ENCODE measurements at places on chromosomes 2 and 18.

- no peak for DNase-seq
These were observed 207.8 kb downstream of the HDAC4 start for GRCh38 chr2:239192975-239193374.

- no peak for DNase-seq
These were observed 5.4 kb downstream of the COLEC11 start for GRCh38 chr2:3600256-3600855.

DNA sequence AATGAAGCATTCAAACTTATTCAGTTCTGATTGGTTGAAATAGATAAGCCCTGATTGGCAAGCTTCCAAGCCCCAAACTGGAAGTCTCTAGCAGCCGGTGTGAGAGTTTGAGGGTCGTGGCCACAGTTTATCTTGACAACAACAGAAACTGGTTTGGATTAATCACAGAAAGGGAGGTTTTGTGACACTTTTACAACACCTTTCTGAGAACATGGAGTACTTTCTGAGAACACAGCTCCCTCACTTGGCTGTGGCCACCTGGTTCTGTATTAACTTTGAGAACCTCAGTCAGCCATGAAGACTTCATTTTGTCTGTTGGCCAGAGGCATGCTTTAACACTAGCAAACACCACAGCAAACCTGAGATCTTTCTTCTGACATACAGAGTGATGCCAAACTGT, 280.7 kb upstream of the VWC2L start:
- DNase-seq, result no peak

DNA sequence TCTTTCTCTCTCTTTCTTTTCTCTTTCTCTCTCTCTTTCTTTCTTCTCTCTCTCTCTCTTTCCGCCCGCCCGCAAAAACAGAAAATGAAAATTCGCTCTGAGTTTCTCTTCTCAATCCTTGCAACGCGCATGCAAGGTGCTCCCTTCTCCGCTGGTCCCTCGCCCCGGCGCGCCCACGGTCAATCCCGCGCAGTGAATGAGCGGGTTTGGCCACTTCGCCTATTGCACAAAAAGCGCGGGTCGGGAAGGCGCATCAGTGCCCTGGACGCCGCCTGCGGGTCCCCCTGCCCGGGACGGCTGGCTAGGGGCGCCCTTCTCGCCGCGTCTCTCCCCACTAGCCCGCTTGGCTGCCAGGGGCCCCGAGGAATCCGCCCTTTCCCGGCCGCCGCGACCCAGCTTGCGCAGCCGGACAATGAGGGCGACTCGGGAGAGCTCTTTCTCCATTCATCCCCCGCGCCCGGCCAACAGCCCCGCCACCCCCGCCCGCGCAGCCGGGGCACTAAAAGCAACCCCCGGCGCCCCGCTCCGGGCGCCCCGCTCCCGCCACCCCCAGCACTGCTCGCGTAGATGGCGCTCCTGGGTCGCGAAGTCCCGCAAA, 706 bp downstream of the LAMA1 start:
- no peak for DNase-seq

DNA sequence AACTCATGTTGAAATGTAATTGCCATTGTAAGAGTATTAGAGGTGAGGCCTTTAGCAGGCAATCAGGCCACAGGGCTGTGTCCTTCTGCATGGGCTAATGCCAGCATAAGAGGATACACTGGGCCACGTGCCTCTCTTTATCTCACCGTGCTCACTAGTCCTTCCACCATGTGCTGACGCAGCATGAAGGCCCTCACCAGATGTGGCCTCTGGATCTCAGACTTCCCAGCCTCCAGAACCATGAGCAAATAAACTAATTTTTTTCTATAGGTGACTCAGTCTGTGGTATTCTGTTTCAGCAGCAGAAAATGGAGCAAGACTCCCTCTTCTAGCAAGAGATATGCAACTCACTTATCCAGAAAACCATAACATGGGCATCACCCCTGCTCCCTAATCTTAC, 149.7 kb upstream of the ZNF236 start:
- no peak for DNase-seq

DNA sequence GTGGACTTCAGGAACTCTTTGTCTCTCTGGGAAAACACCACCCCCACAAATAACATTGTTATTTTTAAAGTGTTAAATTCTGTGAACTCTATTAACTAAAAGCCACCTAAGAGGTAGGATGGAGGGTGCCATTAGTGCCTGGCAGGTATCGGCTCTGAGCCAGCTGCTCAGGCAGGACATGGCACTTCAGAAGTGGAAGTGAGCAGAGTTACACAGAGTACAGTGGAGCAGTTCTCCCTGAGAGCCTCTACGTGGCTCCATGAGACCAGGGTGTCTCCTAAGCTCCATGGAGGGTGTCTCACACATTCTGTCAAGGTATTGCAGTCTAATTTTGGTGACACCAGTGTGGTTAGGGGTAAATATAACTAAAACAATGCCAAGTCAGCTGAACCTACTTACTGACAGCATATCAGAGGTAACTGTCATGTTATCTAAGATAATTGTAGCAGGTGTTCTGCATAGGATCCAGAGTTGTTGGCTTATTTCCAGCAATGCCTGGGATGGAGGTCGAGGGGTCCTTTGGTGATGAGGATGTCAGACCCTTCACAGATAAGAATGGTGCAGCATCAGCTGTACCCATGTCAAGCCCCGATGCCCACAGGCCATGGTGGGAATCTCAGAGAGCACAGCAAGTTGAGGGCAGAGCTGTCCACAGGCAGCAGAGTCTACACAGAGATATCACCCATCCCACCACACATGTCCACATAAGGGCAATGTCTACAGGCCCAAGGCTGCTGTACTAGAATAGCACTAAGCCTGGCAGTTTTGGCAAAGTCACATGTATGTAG, 8.6 kb upstream of the MALL start:
- DNase-seq, result no peak
